Kidney epithelial cell (primary cell): ENCODE measurements at places on chromosomes 5 and 9.

DNA sequence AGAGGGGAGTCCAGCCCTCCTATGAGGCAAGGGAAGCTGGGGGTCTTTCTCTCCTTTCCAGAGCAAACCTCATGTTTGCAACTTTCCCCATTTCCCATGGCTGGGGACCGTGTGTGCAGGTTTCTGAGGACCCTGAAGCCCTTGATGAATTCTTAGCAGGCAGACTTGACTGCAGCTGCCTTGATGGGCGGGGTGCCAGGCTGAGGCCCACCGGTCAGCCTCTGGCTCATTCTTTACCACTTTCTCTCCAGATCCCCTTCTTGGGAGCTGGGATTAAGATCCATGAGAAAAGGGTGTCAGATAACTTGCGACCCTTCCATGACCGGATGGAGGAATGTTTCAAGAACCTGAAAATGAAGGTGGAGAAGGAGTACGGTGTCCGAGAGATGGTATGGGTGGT lies 30.0 kb upstream of the FOXI1 start:
- DNase-seq, result no peak

GRCh38 chr5:6480133-6481051 lies 31.7 kb downstream of the UBE2QL1 start:
- no peak for DNase-seq

DNA sequence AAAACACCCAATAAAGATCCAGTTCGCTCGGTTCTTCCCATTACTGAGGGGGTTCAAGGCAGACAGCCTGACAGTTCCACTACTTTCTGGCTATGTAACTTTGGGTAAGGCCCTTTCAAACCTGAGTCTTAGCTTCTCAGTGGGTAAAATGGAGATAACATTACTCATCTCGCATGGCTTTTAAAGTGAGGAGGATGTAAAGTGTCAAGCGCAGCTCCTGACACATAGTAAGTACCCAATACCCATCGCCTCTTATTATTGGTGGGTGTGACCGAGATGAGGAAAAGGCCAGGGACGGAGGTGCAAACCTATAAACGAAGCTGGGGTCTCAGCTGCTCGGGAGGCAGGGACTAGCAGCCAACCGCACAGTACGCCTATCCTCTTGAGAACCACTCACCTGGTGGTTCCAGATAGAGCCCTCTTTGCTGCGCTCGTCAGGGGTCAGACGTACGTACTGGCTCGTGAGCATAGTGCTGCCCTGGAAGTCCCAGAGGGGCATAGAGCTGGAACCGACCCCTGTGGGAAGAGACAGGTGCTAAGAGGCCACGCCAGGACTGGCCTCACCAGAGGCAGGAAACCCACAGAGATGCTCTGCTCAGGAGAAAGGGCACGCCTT lies 584 bp downstream of the LMAN2 start:
- no peak for DNase-seq

- peak; percentile 89 for DNase-seq
Measured at GRCh38 chr9:5851445-5851844, 18.5 kb upstream of the ERMP1 start.

- peak; percentile 69 for DNase-seq
Measured at GRCh38 chr5:16486711-16487111, 21.1 kb upstream of the ZNF622 start.

DNA sequence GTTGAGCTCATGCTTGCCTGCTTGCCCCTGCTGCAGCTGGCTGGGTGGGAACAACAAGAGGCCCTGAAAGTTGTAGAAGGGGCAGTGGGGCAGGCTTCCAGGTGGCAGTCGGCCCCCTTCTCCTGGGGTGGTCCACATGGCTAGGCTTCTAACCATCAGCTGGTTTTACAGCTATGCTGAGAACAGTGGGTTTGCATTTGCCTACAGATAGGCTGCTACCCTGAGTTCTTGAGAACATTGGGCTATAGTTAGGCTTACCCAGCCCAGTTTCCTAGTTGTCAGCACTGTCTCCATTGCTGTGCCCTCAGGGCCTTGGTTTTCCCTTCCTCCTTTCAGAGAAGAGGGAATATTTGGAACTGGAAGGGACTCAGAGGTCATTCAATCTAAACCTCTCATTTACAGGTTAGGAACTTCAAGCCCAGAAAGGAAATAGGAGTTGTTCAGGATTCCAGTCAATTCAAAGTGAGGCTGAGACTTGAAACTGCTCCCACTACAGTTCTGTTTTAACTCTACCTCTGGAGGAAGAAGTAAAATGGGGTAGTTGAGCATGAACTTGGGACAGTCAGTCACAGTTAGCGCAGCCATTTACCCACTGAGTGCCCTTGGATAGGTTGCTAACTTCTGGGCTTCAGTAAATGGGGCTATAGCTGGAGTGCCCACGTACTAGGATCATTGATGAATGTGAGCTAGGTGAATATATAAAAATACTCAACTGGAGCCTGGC lies 11.5 kb downstream of the LARP1 start:
- DNase-seq, result no peak

- no peak for DNase-seq
Measured at GRCh38 chr9:131657940-131658339, 81.9 kb downstream of the RAPGEF1 start.

- no peak for DNase-seq
Measured at GRCh38 chr5:151264113-151264512, 11.1 kb downstream of the GM2A start.

GRCh38 chr5:57529864-57530263 lies 47.3 kb upstream of the ACTBL2 start:
- no peak for DNase-seq

- DNase-seq, result no peak
Measured at GRCh38 chr5:68389618-68390017, 174.1 kb downstream of the PIK3R1 start.

DNA sequence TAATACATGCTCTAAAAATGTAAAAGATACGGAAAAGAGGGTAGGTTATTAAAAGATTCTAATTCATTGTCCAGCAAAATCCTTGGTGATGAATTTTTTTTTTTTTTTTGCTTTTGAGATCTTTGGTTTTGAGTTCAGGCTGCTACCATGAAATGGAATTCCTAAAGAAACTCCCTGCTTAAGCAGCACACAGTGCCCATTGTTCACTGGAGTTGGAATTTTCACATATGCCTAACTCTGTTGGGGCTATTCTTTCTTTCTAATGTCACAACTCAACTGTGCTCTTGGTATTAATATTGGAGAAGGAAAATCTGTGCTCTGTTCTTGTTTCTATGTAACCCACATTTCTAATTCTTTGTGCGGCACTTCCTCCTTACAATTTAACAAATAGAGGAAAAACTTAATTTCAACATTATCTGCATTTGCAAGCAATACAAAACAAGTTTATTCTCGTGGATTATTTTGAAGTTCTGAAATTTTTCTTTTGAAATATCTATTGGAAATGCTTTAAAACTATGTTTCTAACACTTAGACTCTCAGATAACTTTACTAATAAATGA lies 21.6 kb downstream of the MATR3 start:
- no peak for DNase-seq

GRCh38 chr9:4489562-4489918 lies 728 bp upstream of the SLC1A1 start:
- no peak for DNase-seq

DNA sequence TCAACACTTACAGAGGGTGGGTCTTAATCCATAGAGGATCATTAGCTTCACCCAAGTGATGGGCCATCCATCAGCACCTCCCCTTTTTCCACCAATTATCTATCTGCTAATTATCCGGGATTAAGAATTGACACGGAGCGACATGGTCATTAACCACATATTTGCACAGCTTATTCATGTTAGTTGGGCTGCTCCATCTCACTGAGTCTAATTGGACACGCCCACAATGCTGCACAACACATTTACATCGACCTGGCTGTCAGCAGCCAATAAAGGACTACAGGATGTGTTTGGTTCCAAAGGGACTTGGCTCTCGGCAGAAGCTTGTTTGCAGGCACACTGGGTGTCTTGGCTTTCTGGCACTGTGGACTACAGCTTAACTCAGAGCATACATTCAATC lies 21.6 kb downstream of the FOXE1 start:
- DNase-seq, result no peak

DNA sequence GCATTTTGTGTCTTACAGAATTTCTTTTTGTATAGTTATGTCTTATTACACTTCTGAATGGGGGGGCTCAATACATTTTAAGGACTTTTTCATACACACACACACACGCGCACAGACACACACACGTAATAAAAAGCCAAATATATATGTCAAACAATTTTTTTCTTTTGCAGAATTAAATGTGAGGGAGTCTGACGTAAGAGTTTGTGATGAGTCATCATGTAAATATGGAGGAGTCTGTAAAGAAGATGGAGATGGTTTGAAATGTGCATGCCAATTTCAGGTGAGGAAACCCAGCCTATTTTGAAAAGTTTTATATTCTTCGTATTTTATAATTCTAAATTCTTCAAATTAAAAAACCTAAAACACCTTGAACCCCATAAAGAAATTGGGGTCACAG lies 25.6 kb downstream of the TMEFF1 start:
- DNase-seq, result no peak

DNA sequence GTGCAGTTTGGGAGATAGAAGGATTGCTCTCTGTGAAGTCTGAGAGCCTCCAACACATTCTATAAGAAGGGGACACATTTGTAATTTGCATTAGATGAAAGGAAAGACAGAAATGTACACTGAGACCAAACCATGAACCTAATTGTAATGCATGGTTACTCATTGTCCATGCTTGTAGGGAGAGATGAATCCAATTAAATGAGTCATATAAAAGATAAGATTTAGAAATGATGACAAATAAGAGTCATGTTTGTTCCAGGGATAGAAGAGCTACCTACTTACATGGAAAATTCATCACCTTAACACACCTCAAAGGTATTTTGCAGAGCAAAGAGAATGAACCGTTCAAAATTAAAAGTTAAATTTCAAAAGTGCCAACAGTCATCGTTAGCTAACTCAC lies 85.1 kb downstream of the FBXL7 start:
- DNase-seq, result no peak

DNA sequence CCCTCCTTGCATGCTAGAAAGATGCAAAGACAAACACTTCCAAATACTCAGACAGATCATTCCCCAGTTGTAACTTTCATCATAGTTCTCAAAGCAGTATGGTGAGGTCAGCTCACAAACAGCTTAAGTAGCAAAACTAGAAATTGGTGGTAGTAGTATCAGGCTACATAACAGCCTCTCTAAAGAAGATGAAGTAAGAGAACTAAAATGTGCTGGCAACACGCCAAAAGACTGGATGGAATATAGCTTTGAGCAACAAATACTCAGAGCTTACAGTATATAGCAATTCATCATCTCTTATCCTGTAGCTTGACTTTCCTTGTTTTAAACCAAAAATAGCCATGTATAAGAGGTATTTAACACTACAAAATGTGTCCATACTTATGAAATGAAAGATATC lies 7.5 kb downstream of the PFDN1 start:
- DNase-seq, result peak; percentile 77

- DNase-seq, result no peak
Measured at GRCh38 chr9:9951556-9952160, 661.1 kb downstream of the PTPRD start.

- no peak for DNase-seq
Measured at GRCh38 chr5:87097664-87098063, 170.0 kb upstream of the RASA1 start.

- no peak for DNase-seq
Measured at GRCh38 chr9:135592331-135592590, 30.7 kb downstream of the PAEP start.

DNA sequence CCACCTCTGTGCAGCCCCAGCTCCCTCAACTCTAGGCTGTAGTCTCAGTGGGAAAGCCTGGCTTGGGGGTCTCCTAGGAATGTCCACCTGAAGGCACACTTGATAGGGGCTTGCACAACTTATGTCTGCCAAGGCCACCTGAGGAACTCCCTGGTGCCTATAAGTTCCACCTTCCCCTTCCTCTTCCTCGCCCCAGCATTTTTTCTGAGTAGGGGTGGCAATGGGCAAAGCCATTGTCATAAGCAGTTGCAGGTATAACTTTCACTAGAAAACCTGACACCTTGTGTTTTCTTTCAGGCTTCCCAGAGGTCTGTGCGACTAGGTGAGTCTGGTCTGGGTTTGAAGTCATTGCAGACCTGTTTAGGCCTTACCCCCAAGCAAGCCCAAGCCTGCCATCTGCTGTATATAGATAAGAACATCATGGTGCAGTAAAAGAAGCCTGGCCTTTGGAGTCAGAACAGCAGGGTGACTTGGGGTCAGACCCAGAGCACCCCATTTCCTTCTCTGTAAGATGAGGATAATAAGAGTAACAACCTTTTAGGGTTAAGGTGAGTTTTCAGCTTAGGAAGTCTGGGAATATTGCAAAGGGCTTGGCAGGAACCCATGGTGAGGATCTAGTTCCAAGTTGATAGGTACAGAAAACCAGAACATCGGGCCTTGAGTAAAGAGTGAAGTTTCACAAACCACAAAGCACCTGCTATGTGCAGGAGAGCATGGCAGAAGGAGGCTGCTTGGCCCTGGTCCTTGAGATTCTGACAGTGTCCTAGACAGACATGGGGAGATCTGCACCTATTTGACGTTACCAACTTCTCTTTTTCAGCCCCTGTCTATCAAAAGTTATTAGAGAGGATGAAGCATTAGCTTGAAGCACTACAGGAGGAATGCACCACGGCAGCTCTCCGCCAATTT lies 33.8 kb downstream of the TGFBI start:
- DNase-seq, result no peak

GRCh38 chr5:94188725-94189124 lies 429.7 kb downstream of the KIAA0825 start:
- DNase-seq, result no peak
